NCI-H2081 treated with DMSO at 0.1 percent for 48 hours (cell line): ENCODE measurements at places on chromosomes 7 and 10.

DNA sequence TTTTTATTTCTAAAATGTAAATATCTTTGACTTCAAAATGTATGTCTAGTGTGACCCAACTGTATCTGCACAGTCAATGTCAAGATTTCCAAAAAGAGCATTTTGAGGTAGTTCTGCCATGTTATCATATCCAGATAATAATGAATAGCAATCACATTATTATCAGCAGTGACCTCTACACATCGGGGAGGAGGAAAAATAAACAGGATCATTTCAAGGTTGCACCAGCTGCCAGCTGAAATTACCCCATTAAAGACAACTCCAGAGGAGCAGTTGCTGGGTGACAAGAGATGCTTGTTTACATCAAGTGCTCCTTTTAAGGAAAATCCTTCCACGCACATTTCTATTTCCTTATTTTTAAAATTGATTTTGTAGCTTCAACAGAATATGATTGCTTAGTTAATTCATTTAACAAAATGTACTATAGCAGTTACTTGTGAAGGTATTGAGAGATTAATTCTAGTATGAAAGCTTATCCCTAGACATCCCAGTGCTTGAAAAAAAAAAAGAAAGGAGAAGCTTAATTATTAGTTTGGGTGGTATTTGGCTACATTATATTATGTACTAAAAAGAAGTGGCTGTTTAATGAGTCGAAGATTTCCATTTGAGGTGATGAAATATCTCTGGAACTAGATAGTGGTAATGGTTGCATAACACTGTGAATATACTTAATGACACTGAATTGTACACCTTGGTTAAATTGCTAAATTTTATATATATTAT, 19.3 kb upstream of the SLC35G1 start:
- no peak for DNase-seq

DNA sequence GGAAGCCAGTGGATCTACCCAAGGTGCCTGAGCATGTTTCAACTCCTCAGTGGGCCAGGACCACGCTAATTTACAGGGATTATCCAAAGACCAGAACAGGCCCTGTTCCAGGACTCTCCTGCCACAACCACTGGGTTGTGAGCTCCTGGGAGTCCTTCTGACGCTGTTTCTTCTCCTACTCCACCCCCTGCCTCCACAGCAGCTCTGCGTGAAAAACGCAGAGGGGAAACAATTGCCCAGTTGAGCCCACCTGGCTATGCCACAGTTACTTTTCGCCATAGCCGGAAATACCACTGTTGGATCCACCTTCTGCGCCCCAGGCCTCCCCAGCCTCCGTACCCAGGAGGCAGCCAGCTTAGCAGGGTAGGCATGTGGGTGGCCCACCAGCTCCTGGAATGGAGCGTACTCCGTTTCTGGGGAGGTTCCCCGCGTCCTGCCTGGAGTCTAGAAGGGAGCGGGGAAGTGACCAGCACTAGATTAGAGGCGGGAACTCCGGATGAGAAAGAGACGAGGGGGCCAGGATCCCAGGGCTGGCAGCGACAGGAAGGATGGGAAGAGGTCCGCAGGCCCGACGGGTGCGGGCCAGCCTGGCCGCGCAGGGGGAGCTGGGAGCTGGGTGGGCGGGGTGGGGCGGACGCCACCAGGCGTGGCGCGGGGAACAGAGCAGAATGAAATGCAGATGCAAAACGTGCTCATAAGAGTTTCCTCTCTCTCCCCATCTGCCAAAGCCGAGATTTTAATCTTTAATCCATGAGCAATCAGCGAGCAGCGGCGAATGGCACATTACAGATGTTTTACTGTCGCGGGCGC, 32.1 kb upstream of the PAX2 start:
- no peak for DNase-seq

- DNase-seq, result no peak
These were observed 26.2 kb upstream of the EBLN1 start for GRCh38 chr10:22244001-22244400.

- DNase-seq, result no peak
These were observed 15.4 kb downstream of the MGAM start for GRCh38 chr7:142010952-142011548.

- DNase-seq, result no peak
These were observed at the start of gene FGL2 for GRCh38 chr7:77199013-77199966. TSS of gene FGL2 (minus strand) at chr7:77199819. CDS start at chr7:77199793, 26 bp downstream.

GRCh38 chr7:153942036-153942435, 110.2 kb upstream of the DPP6 start:
- no peak for DNase-seq

DNA sequence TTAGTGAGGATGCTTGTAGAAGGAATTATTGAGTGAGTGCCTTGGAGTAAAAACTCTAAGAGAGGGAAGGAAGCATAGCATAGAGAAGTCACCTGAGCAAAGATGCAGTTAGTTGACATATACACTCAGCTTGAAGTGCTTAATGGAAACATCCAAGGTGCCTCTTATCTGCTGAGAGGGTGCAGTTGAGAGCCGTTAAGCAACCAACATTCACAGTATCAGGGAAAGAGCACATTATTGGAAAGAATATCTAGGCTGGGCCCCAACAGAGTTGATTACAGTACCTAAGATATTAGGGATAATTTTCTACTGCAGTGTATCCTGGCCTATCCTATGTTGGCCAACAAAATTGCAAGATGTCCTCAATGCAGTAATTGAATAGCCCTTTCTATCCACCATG, 302.0 kb downstream of the ETV1 start:
- no peak for DNase-seq

DNA sequence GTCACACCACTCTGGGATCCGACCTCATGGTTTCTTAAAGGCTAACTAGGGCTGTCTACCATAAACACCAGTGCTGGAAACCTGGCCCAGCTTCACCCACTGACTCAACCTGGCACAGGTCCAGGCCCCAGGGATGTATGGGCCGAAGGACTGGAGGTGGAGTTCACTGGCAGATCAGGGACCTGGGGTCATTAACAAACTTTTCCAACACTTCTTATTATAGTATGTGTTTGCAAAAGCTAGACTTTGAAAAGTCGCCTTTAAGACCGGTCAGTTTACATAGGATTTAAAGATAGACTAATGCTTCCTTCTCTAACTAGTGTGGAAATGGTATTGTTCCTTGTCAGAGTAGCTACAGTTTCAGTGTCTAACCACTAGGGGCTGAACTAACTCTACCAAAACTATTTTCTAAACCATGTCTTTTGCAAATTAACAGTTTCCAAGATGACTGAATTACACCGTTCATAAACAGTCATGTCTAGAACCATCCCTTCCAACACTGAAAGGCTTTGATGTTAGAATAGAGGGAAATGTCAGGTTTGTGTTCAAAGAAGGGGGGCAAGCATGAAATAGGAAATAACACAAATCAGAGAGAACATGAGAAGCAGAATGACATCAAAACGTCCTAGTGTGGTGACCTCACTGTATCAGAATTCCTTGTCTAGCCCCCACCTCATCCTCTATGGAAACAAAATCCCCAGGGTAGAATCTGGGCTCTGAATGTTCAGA, 29.7 kb downstream of the STN1 start:
- DNase-seq, result peak; percentile 8

- no peak for DNase-seq
These were observed 3.6 kb downstream of the CCNY start for GRCh38 chr10:35339942-35340341.

- no peak for DNase-seq
These were observed 104.9 kb downstream of the XRCC2 start for GRCh38 chr7:152571068-152571467.

DNA sequence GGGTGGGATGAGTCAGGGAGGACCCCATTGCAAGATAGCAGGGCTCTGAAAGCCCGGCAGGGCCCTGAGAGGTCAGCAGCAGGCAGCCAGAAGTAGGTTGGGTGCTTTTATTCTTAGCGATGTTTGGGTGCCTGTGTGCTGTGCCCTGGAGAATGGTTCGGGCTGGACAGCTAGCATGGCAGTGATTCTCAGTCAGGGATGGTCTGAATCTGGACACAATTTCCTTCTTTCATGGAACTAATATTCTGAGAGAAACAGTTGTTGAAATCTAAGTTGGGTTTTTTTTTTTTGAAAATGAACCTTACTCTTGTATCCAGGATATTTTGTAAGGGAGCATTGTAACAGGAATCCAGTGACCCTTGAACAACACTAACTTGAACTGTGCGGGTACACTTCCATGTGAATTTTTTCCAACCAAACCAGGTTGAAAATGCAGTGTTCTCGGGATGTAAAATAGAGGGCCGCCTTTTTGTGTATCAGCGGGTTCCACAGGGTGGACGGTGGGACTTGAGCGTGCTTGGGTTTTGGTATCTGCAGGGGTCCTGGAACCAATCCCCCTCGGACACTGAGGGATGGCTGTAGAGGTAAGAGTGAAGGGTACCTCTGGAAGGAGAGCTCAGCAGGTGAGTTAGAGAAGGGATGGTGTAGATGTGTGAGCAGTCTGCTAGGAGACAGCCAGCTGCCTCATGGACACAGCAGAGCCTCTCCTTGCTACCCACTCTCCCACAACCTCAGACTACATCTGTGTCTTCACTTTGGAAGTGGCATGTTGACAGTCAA, 12.5 kb downstream of the CCNY start:
- DNase-seq, result no peak

- DNase-seq, result no peak
These were observed 13.1 kb downstream of the CCNY start for GRCh38 chr10:35349389-35349915.

DNA sequence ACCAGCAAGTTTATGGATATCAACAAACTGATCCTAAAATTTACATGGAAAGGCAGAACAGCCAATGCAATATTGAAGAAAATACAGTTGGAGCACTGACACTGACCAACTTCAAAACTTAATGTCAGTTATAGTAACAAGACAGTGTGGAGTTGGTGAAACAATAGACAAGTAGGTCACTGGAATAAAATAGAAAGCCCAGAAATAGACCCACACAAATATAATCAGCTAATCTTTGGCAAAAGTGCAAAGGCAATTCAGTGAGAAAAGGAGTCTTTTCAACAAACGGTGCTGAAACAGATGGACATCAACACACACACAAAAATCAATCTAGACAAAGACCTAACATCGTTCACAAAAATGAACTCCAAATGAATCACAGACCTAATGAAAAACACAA, 13.8 kb downstream of the RSU1 start:
- DNase-seq, result no peak

DNA sequence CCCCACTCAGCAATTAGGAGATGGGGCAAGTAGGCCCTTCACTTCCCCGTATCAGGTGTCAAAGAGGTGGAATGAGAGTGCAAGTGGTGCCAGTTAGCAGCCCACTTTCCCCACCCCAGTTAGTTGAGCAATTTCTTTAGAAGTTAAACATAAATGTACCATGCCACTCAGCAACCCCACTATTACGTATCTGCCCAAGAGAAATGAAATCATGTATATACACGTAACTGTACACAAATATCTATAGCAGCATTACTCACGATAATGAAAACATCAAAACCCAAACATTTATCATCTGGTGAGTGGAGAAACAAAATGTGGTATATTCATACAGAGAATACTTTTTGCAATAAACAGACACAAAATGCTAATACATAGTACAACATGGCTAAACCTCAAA, 50.4 kb downstream of the IMMP2L start:
- no peak for DNase-seq

- no peak for DNase-seq
These were observed 46.4 kb upstream of the FIGNL1 start for GRCh38 chr7:50496569-50496968.

GRCh38 chr7:94052398-94053180, 48.4 kb upstream of the BET1 start:
- no peak for DNase-seq

DNA sequence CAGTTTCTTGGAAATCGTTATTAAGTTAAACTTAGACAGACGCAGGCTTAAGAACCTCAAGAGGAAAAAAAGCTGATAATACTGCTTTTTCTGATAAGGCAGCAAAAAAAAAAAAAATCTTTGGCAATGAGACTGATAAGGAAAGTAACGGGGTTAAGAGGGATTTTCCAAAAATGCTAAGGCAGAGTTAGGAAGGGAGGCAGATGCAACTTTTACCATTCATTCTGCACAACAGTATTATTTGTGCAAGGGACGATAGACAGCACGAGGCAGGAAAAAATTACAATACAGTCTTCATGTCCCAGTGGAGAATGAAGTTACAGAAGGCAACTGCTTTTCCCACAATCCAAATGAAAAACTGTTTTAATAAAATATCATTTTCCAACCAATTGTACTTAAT, 194.0 kb downstream of the DOCK4 start:
- DNase-seq, result no peak

- DNase-seq, result no peak
These were observed 567.7 kb downstream of the TCERG1L start for GRCh38 chr10:130743751-130744271.

GRCh38 chr10:112678987-112679386, 232.0 kb downstream of the VTI1A start:
- DNase-seq, result no peak

- no peak for DNase-seq
These were observed 78.4 kb downstream of the CUL2 start for GRCh38 chr10:35011771-35012191.

DNA sequence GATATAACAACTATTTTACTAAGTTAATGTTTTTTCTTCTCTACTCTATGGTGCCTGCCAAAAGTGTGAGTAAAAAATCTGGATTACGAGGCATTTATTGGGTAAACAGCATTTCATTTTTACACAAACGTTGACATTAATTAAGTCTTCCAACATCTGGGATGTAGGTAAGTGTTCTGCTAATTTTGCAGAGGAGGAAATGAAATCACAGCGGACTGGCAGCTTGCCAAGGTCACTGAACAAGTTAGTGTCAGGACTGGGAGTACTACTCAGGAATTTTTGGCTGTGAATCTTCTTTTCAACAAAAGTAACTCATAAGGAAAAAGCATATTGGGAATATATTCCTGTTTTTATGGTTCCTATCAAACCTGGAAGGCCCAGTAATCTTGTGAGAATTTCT, 612.1 kb upstream of the FZD8 start:
- no peak for DNase-seq
